ENCODE measurements at places on chromosomes 5 and 9. TPM values are rescaled to one million over a fixed set of nuclear protein-coding genes. Genes with fewer than 3 reads are reported as not detected.

NUTM2G gene
- total RNA-seq, result not detected

RLN2 gene
- not detected for total RNA-seq

RGMB gene
- 31.1 TPM for total RNA-seq

CCL27 gene
- not detected for total RNA-seq

FOXD4L4 gene
- not detected for total RNA-seq

OBP2B gene
- not detected for total RNA-seq

CD72 gene
- not detected for total RNA-seq

PALM2AKAP2 gene
- 1.2 TPM for total RNA-seq

- peak; percentile 77 for DNase-seq
- H3K4me3 ChIP-seq, result no peak overlapping the region
- peaks cover 47% of the 10 kb centered on the region for H3K4me1 ChIP-seq
- H3K36me3 ChIP-seq, result no peaks in the 10 kb centered on the region
- H3K27me3 ChIP-seq, result no peaks in the 10 kb centered on the region
Measured at GRCh38 chr9:26169708-26170107, 491.5 kb upstream of the TUSC1 start.

GRCh38 chr9:19456996-19457692, 48.3 kb downstream of the ACER2 start:
- no peaks in the 10 kb centered on the region for H3K36me3 ChIP-seq
- peak; percentile 82 for DNase-seq

- no peaks in the 10 kb centered on the region for H3K27me3 ChIP-seq
- no peak overlapping the region for H3K27ac ChIP-seq
- DNase-seq, result no peak
- no peaks in the 10 kb centered on the region for H3K36me3 ChIP-seq
- no peaks in the 10 kb centered on the region for H3K4me1 ChIP-seq
Measured at GRCh38 chr5:73266176-73266738, 93.3 kb downstream of the TMEM174 start.

- DNase-seq, result peak; percentile 56
- no peaks in the 10 kb centered on the region for H3K4me1 ChIP-seq
- no peak overlapping the region for H3K27ac ChIP-seq
- H3K4me3 ChIP-seq, result no peak overlapping the region
Measured at GRCh38 chr5:132272311-132273210, 15.1 kb downstream of the PDLIM4 start.

DNA sequence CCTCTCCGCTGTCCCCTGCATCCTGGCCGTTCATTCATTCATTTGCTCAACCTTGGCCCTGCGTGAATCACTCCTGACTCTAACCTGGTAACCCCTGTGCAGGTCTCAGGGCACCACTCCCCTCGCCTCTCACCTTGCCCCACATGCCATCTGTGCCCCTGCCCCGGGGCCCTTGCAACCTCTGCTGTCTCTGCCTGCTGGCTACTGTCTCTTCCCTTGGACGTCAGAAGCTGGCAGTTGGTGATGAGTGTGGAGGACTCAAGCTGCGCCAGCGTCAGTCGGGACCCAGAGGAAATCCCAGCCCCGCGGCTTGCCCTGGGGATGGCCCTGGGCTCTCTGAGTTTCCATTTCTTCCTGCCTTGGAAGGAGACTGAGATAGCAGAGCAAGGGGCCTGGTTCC, 154.9 kb downstream of the OLFM1 start:
- H3K27me3 ChIP-seq, result peaks cover 46% of the 10 kb centered on the region
- no peak for DNase-seq
- no peak overlapping the region for H3K27ac ChIP-seq

Data from PC-3 (cell line).